CD4-positive, alpha-beta T cell treated with Interleukin-6 at 100 ng/mL for 8 hours (primary cell): ENCODE measurements at places on chromosomes 2 and 18.
A peak's percentile ranks its signal among the peaks of the same experiment; 100 is the strongest.

DNA sequence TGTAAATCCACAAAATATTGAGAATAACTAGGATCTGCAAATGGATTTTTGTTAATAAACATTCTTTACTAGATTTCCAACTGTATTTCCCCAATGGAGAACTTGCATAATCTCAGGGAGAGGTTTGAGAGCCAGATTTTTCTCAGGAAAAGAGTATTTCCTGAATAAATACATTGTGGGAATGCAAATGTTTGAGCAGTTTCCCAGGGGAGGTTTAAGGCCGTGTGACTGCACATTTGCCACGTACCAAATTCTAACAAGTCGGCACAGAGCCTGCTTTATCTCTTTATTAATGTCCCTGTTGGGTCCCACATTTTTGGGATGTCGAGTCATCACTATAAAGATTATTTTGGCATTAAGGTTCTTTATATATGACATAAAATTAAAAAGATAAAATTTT, 27.0 kb downstream of the TFPI start:
- no peak for DNase-seq

DNA sequence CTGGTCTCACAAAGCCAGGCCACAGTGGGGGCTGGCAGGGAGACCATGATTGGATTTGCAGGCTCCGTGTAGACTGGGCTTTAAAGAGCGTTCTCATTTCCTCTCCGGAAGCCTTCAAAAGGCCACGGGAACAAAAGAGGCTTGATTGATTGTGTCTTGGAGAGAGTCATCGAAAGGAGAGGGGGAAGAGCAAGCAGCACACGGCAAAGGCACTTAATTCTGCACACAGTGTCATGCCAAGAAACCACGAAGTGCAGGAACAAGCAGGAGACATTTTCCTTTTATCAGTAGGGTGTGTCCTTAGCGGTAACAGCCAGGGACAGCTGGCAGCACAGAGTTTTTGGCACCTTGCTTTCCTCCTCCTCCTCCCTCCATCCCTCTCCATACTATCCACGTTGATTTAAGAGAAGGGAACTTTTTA, 47.7 kb downstream of the GLI2 start:
- no peak for DNase-seq

DNA sequence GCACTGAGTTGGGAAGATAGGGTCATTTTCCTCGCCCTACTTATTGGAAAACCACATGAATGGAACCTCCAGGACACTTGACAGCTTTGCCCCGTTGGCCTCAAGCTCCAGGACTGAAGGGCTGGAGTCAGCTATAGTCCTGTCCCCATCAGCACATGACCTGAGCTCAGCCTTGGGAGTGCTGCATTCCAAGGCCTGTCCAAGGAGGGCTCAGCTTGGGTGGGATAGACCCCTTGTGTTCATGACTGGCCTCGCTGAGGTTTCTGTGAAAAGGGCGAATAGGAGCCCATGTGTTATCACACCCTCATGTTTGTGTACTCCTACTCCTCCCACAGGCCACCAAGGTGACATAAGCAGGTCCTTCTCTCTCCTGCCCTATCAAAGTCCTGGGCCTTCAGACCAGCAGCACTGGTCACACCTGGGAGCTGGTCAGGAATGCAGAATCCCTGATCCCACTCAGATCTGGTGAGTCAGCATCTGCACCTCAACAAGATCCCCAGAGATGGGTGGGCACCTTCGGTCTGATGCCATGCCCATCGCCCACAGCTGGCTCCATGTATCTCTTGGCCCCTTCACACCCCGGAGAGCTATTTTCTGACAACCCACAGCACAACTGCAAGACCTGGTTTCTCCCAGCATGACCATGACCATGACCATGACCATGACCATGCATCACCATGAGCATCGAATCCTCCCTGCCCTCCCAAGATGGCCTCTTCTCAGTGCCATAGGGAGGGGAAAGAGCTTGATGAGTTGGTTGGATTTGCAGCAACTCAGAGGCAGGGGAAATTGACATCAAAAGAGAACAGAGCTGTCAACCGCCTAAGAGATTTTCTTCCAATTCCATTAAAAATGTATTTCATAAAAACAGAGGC, 83.0 kb upstream of the RAB6C start:
- DNase-seq = no peak

DNA sequence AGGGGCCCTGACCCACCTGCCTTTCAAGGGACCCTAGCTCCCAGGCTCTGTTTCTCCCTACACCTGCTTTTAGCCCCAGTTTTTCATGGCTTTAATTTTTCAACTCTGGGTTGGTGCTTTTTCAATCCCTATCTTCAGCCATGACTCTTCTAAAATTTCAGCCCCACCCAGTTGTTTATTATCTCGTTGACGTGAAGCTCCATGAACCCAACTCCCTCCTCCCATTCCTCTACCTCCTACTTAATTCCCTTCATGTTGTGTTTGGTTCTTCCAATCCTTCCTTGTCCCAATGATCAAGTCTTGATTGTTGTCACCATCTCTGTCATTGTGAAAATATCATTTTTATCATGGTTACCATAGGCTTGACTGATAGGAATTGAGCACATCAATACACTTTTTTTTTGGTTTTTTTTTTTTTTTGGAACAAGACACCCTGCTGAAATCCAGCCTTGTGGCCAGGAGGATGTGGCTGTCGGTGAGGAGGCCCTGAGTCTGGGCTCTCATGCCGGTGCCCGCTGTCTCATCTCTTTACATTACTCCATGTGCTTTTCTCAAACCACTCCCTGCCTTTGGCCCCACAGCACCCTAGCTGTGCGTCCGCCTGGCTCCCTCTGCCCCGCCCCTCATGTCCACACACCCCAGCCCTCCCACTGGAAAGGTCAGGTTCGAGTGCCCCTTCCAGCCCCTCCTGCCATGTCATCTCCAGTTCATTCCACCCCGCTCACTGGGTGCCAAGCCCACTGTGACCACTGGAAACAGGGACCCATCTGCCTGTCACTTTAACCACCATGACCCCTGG, 39.3 kb downstream of the NAPG start:
- no peak for DNase-seq

GRCh38 chr2:240169486-240170353, 29.3 kb upstream of the OTOS start:
- no peak for DNase-seq

DNA sequence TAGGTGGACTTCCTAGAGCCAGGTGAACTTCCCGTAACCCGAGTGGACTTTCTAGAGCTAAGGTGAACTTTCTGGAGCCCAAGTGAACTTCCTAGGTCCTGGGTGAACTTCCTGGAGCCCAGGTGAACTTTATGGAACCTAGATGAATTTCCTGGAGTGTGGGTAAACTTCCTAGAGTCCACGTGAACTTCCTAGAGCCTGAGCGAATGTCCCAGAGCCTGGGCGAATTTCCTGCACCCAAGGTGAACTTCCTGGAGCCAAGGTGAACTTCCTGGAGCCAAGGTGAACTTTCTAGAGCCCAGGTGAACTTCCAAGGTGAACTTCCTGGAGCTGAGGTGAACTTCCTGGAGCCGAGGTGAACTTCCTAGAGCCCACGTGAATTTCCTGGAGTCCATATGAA, 70.0 kb downstream of the RTP5 start:
- DNase-seq = no peak

DNA sequence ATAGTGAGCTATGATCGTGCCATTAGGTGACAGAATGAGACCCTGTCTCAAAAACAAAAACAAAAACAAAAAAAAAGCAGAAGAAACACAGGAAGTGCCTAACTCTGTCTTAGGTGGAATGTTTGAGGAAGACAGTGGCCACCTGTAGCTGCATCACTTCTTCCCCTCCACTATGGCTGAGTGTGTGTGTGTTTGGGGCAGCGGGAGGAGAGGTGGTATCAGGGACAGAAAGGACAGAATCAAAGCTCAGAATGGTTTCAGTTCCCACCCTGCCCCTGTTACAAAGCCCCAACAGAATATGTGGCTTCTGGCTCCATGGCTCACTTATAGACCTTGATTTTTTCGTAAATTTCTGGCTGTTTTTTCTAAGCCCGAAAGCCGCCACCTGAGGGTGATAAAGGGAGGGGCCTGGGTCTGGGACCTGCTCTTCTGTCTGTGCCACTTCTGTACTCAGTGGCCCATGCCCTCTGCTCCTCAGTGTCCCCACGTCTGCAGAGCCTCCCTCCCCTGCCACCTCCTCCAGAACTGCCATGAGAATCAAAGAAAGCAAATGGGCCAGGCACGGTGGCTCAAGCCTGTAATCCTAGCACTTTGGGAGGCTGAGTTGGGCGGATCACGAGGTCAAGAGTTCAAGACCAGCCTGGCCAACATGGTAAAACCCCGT, 27.4 kb downstream of the SERTAD2 start:
- DNase-seq = no peak

DNA sequence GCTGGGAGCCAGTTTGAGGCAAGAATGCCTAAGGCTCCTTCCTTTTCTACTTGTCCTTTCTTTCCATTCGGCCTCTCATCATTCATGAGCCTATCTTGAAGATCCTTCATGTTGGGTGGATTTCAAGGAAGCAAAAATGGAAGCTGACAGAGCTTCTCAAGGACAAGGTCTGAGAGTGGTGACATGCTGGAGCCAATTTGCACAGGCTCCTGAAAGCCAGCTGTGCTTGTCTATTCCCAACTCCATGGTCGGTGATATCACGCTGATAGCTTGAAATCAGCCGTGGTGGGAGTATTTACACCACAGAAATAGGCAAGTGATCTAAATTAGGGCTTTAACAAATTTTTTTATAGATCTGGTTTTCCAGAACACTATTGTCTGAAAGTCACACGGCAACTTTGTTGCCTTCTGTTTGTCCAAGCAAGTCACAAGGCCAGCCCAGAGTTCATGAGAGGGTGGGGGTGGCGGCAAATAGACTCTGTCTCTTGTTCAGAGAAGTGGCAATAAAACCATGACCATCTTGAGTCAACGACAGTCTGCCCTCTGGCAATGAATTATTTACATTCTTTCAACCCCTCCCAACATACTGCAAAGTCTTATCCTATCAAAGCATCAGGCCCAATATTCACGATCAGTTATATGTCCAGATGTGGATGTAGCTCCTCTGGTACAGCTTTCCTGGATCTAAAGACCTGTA, 49.9 kb upstream of the SLC35F5 start:
- no peak for DNase-seq

- DNase-seq = no peak
Observed at GRCh38 chr18:11839556-11839955, 11.7 kb upstream of the CHMP1B start.

- peak; percentile 100 for DNase-seq
Observed at GRCh38 chr2:69914164-69914949, 552 bp upstream of the MXD1 start.

DNA sequence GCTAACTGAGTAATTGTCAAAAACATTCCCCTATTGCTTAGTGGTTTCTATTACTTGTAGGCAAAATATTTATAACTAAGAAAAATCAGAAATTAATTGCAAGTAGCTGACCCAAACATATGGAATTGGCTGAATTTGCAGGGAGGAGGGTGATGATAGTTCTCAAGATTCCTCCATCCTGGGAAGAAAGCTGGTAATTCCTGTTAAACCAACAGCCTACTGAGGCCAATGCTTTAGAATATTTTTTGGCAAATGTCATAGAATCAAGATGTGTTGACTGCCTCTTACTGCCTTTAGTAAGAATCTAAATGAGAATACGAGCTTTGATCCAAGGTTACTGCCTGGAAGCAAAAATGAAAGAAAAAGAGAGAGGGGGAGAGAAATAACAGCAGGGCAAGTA, 120.0 kb downstream of the COL6A3 start:
- no peak for DNase-seq
